GM12878 (cell line): ENCODE measurements at places on chromosomes 7 and 10. TPM values are rescaled to one million over a fixed set of nuclear protein-coding genes. Genes with fewer than 3 reads are reported as not detected.

- H3K4me3 ChIP-seq = no peak overlapping the region
- H3K36me3 ChIP-seq = no peaks in the 10 kb centered on the region
- H3K27me3 ChIP-seq = peaks cover 14% of the 10 kb centered on the region
- H3K4me1 ChIP-seq = no peaks in the 10 kb centered on the region
- H3K27ac ChIP-seq = no peak overlapping the region
These were observed 701 bp upstream of the GBX1 start for GRCh38 chr7:151168003-151168786.

FXYD4 gene
- total RNA-seq = not detected in 2 replicates

- H3K4me1 ChIP-seq = no peaks in the 10 kb centered on the region
- no peak overlapping the region for H3K27ac ChIP-seq
- no peaks in the 10 kb centered on the region for H3K27me3 ChIP-seq
- no peak for DNase-seq
- H3K4me3 ChIP-seq = no peak overlapping the region
These were observed 88.1 kb downstream of the BTAF1 start for GRCh38 chr10:92011560-92012214.

DNA sequence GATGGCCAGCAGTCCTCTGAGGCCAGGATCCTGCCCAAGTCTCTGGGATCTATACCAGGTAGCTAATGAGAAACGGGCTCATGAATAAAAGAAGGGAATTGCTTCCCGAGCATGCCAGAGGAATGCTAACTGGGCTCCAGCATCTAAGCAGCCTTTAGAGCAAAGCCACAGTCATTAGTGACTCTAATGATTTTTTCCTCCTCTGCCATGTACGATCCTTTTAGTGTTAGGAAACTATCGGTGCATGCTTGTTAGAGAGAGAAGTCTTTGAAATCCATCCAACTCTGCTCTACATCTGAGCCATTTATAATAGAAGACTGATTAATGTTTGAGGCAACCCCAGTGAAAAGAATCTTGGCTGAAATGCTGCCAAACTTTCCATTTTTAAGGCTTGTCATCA lies 124.9 kb upstream of the TCERG1L start:
- DNase-seq = no peak
- H3K4me1 ChIP-seq = no peaks in the 10 kb centered on the region
- no peak overlapping the region for H3K4me3 ChIP-seq
- H3K27me3 ChIP-seq = no peaks in the 10 kb centered on the region
- no peak overlapping the region for H3K27ac ChIP-seq

VGF gene
- total RNA-seq = 0.11 and 0.23 TPM in 2 replicates

GRCh38 chr7:151113344-151114150 lies 27.3 kb downstream of the AGAP3 start:
- H3K27me3 ChIP-seq = no peaks in the 10 kb centered on the region
- no peak overlapping the region for H3K27ac ChIP-seq
- no peaks in the 10 kb centered on the region for H3K36me3 ChIP-seq
- DNase-seq = no peak

- H3K27ac ChIP-seq = no peak overlapping the region
- H3K4me1 ChIP-seq = no peaks in the 10 kb centered on the region
- DNase-seq = no peak
These were observed 158.3 kb upstream of the IGFBP3 start for GRCh38 chr7:46079421-46079820.

DNA sequence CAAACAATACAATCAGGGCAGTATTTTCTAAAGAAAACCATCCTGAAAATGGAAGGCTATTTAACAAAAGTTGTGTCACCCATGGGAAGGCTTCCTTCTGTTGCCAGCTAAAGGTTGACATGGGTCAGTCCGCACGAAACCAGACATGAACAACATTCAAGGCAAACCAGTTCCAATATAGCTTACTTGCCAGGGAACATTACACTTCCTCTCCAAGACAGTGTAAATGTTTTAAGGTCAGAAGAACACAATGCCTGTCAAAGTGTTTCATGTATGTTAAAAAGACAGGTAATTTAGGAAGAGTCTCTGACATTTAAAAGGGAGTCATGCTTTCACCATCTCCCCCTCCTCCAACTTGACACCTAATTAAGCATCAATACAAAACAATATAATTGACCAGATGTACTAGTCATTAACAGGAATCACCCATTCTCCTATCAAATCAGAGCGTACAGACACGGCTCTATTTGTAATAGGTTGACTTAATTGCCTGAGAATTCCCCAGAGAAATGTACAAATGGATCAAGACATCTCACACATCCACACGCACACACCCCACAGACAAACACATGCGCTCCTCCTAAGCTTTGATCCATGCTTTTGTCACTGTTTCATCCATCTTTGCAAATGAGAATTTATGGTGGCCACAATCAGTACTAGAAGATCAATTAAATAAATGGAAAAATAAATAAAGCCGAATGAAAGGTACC lies 69.5 kb downstream of the CACNA2D1 start:
- H3K36me3 ChIP-seq = no peaks in the 10 kb centered on the region
- no peak for DNase-seq
- no peaks in the 10 kb centered on the region for H3K27me3 ChIP-seq
- no peak overlapping the region for H3K27ac ChIP-seq
- no peaks in the 10 kb centered on the region for H3K4me1 ChIP-seq

DNA sequence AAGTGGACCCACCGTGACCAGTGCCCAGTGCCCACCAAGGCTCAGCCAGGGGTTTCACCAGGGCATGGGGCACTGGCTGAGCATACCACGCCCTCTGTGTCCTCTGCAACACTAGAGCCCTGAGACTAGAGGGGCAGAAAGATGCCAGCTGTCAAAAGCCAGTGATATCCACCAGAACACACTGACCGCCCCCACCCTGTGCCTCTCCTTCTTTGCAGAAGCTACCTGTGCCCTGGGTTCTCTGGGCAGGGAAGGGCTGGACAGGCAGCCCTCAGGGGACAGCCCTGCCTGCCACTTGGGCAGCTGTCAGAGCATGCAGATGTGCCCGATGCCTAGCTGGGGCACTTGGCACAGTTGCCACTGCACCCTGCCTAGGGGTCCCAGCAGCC lies 494 bp downstream of the VSIR start:
- H3K27ac ChIP-seq = peak overlapping the region; percentile 48; the same call in 1 of the 2 replicates
- peak overlapping the region; percentile 76 for H3K4me3 ChIP-seq
- DNase-seq = no peak
- peaks cover 63% of the 10 kb centered on the region for H3K4me1 ChIP-seq

DNA sequence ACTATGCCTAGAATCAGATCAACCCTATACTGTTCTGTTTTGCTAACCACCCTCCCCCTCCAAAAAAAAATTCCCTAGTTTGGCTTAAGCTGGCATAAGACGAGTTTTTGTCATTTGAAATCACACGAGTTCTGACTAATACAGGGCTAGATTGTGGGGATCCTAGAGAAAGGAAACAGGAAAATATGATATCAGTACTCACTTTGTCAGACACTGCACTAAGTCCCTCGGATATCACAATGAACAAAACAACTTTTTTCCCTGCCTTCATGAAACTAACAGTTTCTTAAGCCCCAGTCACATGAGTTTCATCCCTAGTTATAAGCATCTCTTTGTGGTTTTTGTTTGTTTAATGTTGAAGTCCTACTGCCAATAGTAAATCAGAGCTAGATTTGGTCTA lies 118.5 kb downstream of the ITGB8 start:
- peaks cover 8% of the 10 kb centered on the region for H3K4me1 ChIP-seq
- DNase-seq = no peak
- no peaks in the 10 kb centered on the region for H3K36me3 ChIP-seq
- no peak overlapping the region for H3K4me3 ChIP-seq
- no peaks in the 10 kb centered on the region for H3K27me3 ChIP-seq
- H3K27ac ChIP-seq = no peak overlapping the region

DNA sequence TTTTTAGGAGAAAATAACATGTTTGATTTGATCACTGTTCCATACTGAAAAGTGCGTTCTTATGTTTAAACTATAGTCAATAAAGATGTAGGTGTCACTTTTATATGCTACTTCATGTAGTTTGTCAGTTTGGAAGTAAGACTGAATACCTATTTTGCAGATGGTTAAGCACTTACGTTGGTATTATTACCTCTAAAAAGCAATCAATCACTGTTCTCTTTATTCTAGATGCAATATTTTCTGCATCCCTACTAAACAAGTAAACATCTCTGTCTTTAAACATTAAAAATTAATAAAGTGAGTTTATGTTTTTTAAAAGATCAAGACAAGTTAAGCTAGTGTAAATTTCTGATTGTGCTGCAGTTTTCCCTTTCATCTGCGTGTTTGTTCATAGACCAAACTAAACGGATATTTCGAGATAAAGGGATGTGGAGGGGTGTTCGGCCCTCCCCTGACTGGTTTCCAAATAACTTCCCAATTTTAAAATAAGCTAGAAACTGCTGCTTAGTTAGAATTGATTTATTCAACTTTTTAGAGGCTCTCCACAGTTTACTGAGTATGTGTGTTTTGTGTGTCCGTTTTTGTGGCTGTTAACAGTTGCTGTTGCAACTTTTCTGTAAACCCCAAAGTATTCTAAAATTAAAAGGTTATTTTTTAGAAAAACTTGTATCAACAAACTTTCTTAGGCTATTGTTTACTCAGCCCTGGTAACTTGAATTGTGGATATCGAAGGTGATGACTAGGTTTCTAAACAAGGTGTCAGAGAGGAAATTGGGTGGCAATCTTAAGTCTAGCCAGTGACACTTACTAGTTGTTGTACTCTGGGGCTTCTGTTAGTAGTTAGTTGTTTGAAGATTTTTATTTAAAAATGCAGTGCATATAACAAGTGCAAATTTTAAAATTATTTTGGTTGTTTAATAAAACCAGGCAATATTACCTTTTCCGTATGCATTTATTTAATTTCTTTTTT lies 974 bp downstream of the KIF11 start:
- H3K4me1 ChIP-seq = peaks cover 8% of the 10 kb centered on the region
- H3K36me3 ChIP-seq = no peaks in the 10 kb centered on the region
- peak overlapping the region; percentile 95 for H3K27ac ChIP-seq
- no peak for DNase-seq
- H3K27me3 ChIP-seq = no peaks in the 10 kb centered on the region

DNA sequence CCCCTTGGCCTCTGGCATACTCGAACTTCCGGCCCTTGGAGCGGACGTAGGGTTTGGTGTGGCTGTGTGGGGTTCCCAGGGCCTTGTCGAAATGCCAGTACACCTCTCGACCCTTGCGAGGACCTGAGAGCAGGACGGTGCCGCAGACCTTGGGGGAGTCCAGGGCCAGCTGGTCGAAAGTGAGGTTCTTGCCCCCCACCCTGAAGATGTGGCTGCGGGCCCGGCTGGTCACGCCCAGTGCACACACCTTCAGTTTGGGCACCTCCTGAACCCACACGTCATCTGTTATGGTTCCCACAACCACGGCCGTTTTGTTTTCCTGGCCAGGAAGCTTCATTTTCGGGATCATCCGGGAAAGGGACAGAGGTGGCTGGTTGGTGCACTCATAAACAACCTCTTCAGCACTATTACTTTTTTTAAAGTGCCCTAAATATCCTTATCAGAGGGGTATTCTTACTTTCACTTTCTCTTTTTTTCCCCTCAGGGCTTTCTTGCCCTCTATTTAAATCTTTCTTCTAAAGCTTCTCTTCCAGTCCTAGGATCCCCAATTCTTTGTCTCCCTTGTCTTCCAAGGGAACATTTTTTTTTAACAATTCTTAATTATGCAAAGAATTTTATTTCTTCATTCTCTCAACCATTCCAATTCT lies 44.9 kb upstream of the FAM3C start:
- peak overlapping the region; percentile 58 for H3K27ac ChIP-seq
- no peaks in the 10 kb centered on the region for H3K36me3 ChIP-seq
- H3K4me3 ChIP-seq = peak overlapping the region; percentile 31; the same call in 1 of the 2 replicates
- no peak for DNase-seq

- H3K27me3 ChIP-seq = no peaks in the 10 kb centered on the region
- H3K4me3 ChIP-seq = no peak overlapping the region
- no peaks in the 10 kb centered on the region for H3K36me3 ChIP-seq
- H3K4me1 ChIP-seq = no peaks in the 10 kb centered on the region
- no peak for DNase-seq
These were observed 46.6 kb upstream of the DAGLB start for GRCh38 chr7:6494365-6494764.

RAB19 gene
- 0.35 TPM in 1 of 2 replicates, not detected in the other for total RNA-seq

- H3K4me1 ChIP-seq = no peaks in the 10 kb centered on the region
- no peak overlapping the region for H3K4me3 ChIP-seq
- H3K27ac ChIP-seq = no peak overlapping the region
- no peaks in the 10 kb centered on the region for H3K27me3 ChIP-seq
- no peak for DNase-seq
These were observed 312.5 kb downstream of the SUGCT start for GRCh38 chr7:40447345-40447744.

GRCh38 chr7:98785929-98786571 lies 83.8 kb downstream of the TMEM130 start:
- DNase-seq = no peak
- no peaks in the 10 kb centered on the region for H3K27me3 ChIP-seq
- peak overlapping the region; percentile 62 for H3K27ac ChIP-seq
- H3K4me3 ChIP-seq = no peak overlapping the region
- no peaks in the 10 kb centered on the region for H3K36me3 ChIP-seq

- no peak for DNase-seq
- H3K36me3 ChIP-seq = no peaks in the 10 kb centered on the region
- H3K27ac ChIP-seq = no peak overlapping the region
- H3K4me3 ChIP-seq = no peak overlapping the region
These were observed 3.3 kb upstream of the SHH start for GRCh38 chr7:155815332-155816191.

GRCh38 chr7:155994279-155994811 lies 182.1 kb upstream of the SHH start:
- DNase-seq = no peak
- peaks cover 15% of the 10 kb centered on the region for H3K4me1 ChIP-seq
- no peaks in the 10 kb centered on the region for H3K36me3 ChIP-seq
- no peaks in the 10 kb centered on the region for H3K27me3 ChIP-seq
- H3K4me3 ChIP-seq = no peak overlapping the region
- no peak overlapping the region for H3K27ac ChIP-seq

LEP gene
- not detected in 2 replicates for total RNA-seq

DNA sequence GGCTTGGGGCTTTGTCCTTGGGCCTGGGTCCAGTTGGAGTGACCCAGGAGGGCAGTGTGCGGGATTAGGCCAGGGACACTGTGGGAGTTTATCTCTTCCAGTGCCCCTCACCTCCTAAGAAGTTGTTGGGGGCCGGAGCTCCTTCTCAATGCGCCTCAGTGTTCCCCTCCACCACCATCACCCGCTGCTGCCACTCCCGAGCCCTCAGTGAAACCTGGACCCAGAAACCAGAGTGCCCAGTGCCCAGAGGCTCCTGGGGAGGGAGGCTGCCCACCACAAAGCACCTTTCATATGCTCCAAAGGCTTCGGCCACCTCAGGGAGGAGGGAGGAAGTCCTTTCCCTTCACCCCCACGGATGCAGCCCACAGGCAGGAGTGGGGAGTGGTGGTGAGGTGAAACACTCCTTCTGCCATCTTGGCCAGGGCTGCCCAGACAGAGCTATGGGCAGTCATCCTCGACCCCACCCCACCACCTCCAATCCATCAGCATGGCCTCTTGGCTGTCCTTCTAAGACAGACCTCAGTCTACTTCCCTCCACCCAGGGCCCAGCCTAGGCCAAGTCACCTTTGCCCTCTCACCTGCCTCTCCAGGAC lies 99.0 kb downstream of the SH3PXD2A start:
- H3K27ac ChIP-seq = no peak overlapping the region
- H3K27me3 ChIP-seq = no peaks in the 10 kb centered on the region
- no peak for DNase-seq
- H3K4me1 ChIP-seq = no peaks in the 10 kb centered on the region
- H3K4me3 ChIP-seq = no peak overlapping the region

GRCh38 chr10:71766717-71767419 lies 6.5 kb downstream of the VSIR start:
- no peaks in the 10 kb centered on the region for H3K36me3 ChIP-seq
- H3K27ac ChIP-seq = no peak overlapping the region
- no peaks in the 10 kb centered on the region for H3K27me3 ChIP-seq
- H3K4me3 ChIP-seq = no peak overlapping the region
- no peak for DNase-seq
- peaks cover 32% of the 10 kb centered on the region for H3K4me1 ChIP-seq
